ENCODE measurements at places on chromosomes 11 and 22.

- no peak for DNase-seq
Measured at GRCh38 chr22:42630901-42631602, 9.3 kb downstream of the ATP5MGL start.

DNA sequence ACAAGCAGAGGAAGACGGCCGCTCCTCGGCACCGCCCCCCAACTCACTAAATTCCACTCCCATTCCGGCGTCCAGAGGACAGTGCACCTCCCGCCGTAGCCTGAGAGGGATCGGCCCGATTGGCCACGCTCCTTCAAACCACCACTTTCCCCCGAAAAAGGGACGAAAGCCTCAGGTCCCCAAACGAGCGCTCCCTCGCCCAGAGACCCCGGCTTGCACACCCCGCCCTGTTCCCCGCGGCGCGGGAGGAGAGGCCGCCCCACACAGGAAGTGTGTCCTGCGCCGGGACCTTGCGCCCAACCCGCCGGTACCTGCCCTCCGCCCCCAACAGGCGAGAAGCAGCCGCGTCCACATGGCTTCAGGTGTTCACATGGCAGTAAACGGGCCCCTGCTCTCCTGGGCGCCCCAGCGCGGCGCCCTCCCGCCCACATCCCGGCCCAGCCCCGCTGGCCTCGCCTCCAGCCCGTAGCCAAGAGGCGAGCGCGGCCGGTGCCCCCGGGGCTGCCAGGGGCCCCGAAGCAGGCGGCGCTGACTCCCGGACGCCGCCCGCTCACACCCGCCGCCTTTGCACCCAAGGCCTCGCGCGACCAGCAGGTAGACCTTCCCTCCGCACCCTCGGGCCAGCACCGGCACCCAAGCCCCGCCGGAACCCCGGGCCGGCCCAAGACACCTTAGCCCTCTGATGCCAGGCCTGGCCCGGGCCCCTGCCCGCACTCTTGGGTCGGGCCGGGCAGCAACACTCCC lies 849 bp downstream of the TCF20 start:
- no peak for DNase-seq

DNA sequence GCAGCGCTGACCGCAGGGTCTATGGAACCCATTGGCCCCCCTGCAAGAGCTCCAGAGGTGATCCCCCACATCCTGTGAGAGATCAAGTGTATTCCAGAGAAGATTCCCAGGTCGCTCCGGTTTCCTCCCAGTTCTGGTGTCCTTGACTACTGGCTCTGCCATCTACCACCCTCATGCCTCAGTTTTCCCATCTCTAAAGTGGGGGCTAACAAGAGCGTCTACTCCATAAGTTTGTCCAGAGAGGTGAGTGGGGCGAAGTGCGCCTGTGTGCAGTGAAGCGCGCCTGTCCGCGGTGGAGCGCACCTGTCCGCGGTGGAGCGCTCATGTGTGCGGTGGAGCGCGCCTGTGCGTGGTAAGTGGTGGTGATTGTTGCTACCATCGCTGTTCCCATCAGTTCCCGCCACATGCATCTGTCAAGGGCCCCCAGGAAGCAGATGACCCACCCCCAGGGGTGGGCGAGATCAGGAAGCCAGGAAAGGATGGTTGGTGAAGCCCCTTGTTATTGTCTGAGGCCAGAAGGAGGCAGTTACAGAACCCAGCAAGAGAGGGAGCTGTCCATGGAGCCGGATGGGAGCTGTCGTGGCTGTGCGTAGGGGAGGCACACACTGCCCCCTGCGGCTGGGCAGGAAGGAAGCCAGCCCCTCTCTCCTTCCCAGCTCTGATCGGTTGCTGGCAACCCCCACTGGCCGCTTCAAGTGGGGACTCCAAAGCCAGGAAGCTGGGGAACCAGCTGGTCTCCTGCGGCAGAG lies 73.2 kb upstream of the FGF3 start:
- no peak for DNase-seq

GRCh38 chr11:124402326-124402922 lies 3.6 kb upstream of the OR8B3 start:
- peak; percentile 32 for DNase-seq
